ENCODE measurements at places on chromosomes 1 and 21. TPM values are rescaled to one million over a fixed set of nuclear protein-coding genes. Genes with fewer than 3 reads are reported as not detected.

TYW3 gene
- 19.2 TPM for total RNA-seq

UCHL5 gene
- total RNA-seq = 20.0 TPM

MROH7 gene
- 0.15 TPM for total RNA-seq

NECTIN4 gene
- total RNA-seq = 2.3 TPM

RGS13 gene
- not detected for total RNA-seq
